ENCODE measurements at places on chromosomes 4 and X.

- DNase-seq, result no peak
Measured at GRCh38 chr4:69239092-69239491, 24.5 kb upstream of the UGT2B11 start.

DNA sequence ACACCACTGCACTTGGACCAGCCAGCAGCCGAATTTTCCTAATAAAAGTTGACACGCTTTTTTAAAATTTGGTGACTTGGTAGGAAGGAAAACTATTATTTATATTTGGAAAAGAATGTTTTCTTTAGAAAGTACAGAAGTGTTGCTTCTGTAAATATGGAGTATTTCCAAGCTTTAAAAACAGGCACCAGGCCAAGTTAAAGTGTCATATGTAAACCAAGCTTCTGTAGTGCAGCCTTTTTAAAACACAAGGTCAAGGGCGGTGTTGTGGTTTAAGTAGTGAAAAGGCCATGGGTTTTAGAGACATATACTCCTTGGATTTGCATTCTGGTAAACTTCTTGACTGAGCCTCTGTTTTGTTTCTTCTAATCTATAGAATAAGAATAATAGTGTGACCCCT is 62.7 kb downstream of the TRIM2 start:
- DNase-seq, result no peak

GRCh38 chr4:189294574-189294973 is 646.1 kb upstream of the FRG1 start:
- no peak for DNase-seq

DNA sequence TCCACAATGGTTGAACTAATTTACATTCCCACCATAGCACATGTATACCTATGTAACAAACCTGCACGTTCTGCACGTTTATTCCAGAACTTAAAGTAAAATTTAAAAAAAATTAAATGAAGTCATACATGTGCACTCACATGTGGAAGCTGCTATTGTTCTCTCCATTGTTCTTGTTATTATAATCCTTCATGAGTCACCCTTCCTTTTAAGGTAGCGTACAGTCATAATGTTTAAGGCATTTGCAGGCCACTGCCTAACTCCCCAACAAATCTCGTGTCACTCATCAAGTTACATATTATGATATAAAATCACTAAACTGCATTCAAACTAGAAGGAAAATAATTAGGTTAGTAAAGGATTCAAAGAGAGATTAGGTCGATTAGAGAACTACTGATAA is 63.6 kb downstream of the SLC7A11 start:
- DNase-seq, result no peak

DNA sequence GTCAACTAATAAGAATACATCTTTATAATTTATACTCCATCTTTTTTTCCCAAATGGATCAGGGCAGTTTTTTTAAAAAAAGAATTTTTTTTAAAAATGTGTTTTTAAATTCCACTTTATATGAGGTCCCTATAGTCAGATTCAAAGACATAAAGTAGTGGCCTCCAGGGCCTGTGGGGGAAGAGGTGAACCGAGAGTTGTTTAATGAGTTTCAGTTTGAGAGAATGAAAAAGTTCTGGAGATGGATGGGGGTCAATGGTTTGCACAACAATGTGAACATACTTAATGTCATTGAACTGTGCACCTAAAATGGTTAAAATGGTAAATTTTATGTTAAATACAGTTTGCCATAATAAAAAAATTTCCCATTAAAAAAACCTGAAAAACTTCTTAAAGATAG is 53.8 kb downstream of the ZNF827 start:
- DNase-seq, result no peak

DNA sequence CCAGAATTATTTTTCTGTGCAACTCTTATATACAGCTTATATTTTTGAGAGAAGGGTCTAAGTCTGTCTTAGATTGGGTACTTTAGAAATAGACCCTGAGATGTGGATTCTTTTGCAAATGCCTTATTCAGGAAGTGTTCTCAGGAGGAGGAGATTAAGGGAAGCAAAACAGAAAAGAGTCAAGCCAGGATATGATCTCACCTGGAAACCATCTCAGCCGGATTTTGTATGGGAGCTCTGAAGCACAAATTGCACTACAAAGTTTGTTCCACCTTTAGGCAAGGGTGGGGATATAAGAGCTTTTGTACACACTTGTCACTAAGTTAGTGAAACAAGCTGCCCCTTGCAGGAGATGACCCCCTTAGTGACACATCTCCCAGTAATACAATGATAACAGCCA is 121.2 kb upstream of the GRPR start:
- no peak for DNase-seq

DNA sequence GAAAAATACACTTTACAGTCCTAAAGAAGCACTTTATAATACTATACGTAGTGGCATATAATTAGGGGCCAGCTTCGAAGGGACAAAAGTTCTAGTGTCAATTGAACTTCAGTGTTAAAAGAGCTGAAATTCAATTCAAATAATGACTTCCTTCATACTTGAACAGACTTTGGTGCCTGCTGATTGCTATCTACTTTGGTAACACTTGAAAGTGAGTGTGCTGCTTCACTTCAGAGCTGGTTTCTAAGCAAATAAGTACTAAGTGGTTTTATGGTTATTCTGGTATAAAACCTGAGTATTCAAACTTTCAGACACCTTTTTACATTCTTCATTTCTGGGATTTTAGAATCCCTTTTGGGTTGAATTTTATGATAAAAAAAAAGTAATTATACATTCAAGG is 107.0 kb downstream of the SLC4A4 start:
- no peak for DNase-seq

- DNase-seq, result no peak
Measured at GRCh38 chr4:99625369-99625768, 32.3 kb downstream of the C4orf54 start.

GRCh38 chrX:14777525-14777924 is 95.3 kb downstream of the FANCB start:
- no peak for DNase-seq

GRCh38 chr4:8737601-8738279 is 133.9 kb downstream of the HMX1 start:
- DNase-seq, result no peak

- no peak for DNase-seq
Measured at GRCh38 chrX:11097933-11098332, 13.2 kb upstream of the HCCS start.

DNA sequence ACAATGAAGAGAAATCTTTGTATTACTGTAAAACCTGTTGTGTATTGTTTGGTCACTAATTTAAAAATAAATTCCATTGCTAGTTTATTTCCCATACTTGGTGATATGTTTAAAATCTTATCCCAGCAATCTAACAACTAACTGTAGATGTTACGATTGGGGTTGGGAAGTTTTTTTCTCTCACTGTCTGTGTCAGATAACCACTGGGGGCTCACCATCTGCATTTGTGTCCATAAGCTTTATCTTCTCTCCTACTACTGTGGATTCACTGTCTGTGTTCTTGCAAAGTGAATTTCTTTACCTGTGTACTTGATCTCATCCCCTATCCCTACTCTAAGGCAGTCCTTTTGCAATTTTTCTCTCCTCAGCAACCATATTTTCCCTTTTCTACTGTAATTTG is 81.3 kb downstream of the STIM2 start:
- no peak for DNase-seq

DNA sequence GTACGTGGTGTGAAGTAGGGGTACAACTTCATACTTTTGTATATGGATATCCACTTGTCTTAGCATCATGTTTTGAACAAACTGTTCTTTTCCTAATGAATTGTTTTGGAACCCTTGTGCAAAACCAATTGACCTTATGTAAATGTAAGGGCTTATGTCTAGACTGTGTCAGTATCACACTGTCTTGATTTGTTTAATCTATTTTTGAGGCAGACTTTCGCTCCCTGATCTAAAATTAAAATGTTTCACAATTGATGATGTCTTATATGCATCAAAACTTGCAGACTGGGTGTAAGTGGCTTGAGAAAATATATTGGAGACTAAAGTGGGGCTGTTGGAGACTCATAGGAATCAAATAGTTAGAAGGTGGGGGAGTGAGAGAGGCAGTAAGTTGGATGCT is 25.2 kb downstream of the REPS2 start:
- DNase-seq, result no peak

GRCh38 chr4:1978226-1978625 is 30.5 kb downstream of the NELFA start:
- no peak for DNase-seq

GRCh38 chr4:109319156-109319555 is 16.7 kb upstream of the COL25A1 start:
- DNase-seq, result no peak

GRCh38 chr4:2290974-2291704 is 29.2 kb upstream of the MXD4 start:
- peak; percentile 53 for DNase-seq

- DNase-seq, result no peak
Measured at GRCh38 chr4:177923888-177924287, 481.7 kb upstream of the AGA start.

- no peak for DNase-seq
Measured at GRCh38 chr4:158966091-158966490, 136.8 kb upstream of the RAPGEF2 start.

Data from activated T-cell treated with anti-CD3 and anti-CD28 coated beads for 1 hour (primary cell).